Vagina (tissue), 2 donors: ENCODE measurements at places on chromosomes 7 and 10. TPM values are rescaled to one million over a fixed set of nuclear protein-coding genes. Genes with fewer than 3 reads are reported as not detected.

DNA sequence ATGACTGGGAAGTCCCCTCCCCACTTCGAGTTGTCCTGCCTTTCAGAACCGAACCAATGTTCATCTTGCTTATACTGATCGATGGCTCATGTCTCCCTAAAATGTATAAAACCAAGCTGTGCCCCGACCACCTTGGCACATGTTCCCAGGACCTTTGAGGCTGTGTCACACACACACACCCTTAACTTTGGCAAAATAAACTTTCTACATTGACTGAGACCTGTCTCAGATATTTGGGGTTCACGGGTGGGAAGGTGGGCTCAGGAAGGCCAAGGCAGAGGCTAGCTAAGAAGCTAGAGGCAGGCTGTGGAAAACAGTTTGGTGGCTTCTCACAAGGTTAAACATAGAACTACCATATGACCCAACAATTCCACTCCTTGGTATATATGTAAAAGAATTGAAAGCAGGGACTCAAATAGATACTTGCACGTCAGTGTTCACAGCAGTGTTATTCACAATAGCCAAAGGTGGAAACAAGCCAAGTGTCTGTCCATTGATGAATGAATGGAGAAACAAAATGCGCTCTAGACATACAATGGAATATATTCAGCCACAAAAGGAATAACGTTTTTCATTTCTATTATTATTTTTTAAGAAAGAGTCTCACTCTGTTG, 15.4 kb downstream of the PRF1 start:
- DNase-seq, result no peak

GRCh38 chr10:93392121-93392520, 90.0 kb downstream of the MYOF start:
- peak; percentile 3 for DNase-seq

DNA sequence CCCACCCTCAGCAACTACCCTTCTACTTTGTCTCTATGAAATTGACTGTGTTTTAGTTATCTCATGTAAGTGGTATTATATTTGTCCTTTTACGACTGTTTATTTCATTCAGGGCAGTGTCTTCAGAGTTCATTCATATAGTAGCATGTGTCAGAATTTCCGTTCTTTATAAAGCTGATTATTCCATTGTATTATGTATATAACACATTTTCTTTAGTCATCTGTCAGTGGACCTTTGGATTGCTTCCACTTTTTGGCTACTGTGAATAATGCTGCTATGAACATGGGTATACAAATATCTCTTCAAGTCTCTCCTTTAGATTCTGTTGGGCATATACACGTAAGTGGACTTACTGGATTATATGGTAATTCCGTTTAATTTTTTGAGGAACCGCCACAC, 14.5 kb downstream of the SLF2 start:
- DNase-seq, result no peak

- no peak for DNase-seq
Measured at GRCh38 chr7:48671656-48672055, 252.7 kb upstream of the CDC14C start.

GRCh38 chr7:16891874-16892643, 10.3 kb upstream of the AGR3 start:
- DNase-seq, result no peak

DNA sequence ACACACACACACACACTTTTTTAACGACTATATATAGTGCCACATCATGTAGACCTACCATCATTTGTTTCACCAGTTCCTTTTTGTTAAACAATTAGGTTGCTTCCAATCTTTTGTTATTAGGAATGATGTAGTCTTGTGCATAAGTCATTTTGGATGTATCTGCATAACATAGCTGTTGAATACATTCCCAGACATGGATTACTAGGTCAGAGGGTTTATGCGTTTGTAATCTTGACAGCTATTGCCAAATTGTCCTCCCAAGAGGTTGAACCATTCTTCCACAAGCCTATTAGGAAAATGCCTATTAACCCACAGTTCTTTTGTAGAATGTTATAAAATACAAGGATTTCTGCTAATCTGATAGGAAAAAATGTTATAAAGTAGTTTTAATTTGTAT, 87.3 kb downstream of the PALS2 start:
- DNase-seq, result no peak

DNA sequence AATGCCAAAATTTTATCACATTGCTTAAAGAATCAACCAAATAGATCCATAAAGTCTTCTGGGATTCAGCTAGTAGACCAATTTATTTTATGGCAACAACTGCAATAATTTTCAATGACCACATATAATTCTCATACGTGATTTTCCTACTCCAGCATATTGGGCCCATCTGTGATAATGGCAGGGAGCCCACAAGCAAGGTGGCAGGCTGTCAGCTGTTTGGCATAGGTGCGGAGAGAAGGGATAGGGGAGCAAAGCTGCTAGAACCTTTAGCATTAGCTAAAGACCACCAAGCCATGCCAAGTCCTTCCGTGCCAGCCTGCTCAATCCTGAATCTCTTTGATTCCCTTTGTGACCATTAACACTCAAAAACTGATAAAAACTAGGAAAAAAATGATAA, 721.2 kb downstream of the XPNPEP1 start:
- DNase-seq, result no peak

DNA sequence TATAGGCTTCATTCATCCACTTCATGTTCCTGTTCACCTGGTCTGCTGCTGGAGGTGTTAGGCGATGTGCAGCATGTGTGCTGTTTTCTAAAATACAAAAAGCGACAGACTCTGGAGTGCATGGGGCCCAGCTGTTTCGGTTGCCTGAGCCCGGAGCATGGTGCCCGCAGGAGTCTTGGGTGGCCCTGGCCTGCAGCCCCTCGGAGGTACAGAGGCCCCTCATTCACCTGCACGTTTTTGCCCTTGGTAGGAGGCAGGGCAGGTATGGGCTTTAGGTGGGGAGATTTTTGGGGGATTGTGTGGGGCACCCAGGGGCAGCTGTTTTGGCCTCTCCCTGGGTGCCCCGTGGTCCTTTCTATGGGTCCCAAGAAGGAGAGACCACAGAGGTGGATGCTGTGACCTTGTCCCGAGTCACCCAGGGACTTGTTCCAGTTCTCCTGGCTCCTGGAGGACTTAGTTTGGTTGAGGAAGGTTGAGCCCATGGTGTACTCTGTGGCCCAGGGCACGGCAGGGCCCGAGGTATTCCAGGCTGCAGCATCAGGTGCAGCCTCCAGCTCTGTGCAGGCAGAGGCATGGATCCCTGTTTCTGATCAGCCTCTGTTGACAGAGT, 130.7 kb downstream of the TRRAP start:
- DNase-seq, result peak; percentile 91

DNA sequence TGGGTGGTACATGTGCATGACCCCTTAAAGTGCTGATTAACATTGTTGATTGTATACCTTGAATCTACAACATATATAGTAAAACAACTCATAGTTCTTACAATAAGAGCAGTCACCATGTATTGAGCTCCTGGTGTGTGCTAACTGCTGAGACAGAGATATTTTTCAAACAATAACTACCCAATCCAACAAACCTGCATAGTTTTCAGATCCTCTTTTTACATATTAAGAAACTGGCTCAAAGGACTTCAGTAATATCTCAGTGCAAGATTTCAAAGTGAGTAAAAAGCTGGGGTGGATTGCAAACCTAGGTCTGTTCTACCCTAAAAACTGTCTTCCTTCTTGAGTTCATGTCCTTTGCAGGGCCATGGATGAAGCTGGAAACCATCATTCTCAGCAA, 272.2 kb downstream of the SNX13 start:
- DNase-seq, result no peak

DNA sequence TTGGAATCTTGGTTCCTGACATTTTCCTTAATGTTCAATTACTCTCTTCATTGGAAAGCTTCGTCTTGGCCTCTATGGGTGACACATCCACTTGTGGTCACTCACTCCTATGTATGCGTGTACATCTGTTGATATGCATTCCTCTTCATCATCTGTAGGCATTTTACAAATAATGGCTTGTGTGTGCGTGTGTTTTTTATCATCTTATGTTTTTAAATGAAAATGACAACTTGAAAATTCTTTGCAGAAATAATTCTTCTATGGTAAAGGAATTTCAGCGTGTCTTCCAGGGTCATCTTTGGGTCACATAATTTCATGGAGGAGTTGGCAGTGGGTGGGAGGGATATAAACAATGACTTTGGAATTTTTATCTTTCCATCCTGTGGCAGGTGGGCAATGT, 925.1 kb downstream of the LRMDA start:
- no peak for DNase-seq

DNA sequence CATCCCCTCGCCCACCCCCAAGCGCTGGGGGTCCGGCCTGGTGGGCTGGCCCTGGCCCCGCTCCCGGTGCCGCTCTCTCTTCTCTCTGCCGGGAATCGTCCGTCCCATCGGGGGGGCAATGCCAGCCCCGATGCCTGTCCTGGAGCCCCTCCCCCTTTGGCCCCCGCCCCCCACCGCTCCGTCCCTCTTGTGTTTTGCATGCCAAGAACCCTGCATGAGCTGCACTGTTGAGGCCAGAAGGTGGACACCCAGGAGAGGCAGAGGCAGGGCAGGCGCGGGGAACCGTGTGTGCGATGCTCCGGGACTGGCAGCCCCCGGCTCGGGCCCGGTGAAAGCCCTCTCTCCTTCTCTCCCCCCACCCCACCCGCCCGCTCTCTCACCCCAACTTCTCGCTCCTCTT, 22.1 kb upstream of the HSPB1 start:
- DNase-seq, result no peak

- no peak for DNase-seq
Measured at GRCh38 chr7:13174991-13175390, 487.6 kb downstream of the ARL4A start.

DNA sequence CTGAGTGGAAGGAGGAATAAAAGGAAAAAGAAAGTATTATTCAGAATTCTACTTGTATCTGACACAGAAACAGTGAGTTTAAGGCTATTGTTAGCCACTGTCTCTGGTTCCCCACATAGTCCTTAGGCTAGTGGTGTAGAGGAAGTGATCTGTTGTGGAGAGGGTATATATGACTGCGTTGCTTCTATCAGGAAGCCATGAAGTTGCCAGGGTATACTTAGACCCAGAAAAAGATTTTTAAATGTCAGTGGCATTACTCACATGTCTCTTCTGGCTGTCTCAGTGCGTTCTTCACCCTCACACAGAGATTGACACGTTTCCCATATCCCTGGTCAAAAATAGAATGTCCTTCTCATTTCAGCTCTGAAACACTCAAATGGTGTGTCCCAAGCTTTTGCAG, 72.7 kb downstream of the SEM1 start:
- DNase-seq, result no peak

DNA sequence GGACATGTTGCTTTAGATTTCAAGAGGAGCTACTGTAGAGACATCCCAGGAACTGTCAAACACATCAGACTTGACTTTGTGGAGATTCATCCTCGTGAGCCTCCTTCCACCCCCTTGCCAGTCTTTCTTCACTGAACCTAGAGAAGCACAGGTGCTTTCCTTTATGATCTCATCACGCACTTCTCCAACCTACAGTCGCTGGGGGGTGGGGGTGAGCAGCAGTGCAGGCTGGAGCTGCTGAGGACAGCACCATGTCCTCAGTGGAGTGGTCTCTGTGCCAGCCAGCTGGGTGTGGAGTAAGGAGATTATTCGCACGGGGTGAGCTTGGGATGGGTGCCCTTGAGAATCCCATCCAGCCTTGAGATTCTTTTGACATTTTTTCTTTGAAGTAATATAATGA, 88.1 kb downstream of the VOPP1 start:
- DNase-seq, result no peak

DNA sequence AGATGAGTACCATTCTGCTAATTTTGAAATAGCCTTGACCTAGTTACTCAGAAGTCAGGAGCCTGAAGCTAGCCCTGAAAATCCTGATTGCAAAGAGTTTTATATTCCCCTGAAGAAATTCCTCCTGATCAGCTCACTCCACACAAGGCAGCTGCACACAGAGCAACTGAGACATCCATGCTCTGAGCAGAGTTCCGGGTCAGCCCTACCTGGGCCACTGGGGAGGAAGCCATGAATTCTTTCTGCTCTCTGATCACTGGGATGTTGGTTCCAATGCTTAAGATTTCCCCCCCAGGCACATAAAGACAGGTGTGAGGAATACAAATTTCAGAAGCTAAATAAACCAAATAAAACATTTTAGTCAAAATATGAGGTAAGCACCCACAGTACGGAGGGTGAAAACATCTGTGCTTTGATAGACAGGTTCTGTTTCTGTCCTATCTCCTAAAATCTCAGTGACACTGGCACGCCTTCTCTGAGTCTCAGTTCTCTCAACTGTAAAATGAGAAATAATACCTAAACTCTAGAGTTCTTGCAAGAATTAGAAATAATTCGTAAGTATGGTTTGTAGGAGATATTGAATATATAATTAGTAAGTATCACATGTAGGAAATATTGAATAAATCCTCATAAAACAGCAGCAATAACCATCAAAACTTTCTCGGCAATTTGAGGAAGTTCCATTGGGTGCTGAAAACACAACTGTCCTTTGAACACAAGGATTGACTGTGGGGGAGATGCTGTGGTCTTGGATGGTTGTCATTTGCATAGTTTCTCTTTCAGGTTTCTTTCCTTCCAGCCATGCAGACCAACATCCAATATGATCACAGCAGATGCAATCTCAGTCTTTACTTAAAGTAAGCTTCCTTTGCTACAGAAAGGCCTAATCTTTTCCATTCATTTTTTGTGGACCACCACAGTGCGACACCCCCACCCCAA, 133.0 kb upstream of the TNS3 start:
- no peak for DNase-seq

GRCh38 chr7:93955304-93955703, 33.8 kb downstream of the GNG11 start:
- DNase-seq, result no peak

- DNase-seq, result no peak
Measured at GRCh38 chr7:47741984-47742383, 160.1 kb upstream of the TNS3 start.

- no peak for DNase-seq
Measured at GRCh38 chr7:18290865-18291264, 204.7 kb upstream of the HDAC9 start.

- no peak for DNase-seq
Measured at GRCh38 chr7:15478401-15478800, 83.4 kb downstream of the AGMO start.

- no peak for DNase-seq
Measured at GRCh38 chr7:137818036-137818435, 28.7 kb downstream of the DGKI start.

DNA sequence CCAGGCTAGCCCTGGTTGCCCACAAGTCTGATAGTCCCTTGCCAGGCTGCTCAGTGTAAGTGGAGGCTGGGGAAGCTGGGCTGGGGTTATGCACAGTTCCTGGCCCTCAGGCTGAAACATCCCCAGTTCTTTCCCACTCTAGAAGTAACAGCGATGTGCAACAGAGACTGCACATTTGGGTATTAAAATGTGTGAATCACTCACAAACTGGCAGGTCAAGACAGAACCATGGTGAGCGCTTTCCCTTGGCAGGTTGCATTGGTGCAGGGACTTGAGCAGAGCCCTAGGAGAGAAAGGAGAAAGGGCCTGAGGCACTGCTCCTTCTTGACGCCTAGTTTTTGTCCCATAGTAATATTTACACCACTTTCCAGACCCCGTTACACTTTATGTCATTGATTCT, 56.1 kb upstream of the SLC35B4 start:
- no peak for DNase-seq

GRCh38 chr7:70693686-70694433, 438.1 kb upstream of the GALNT17 start:
- DNase-seq, result no peak

Gene FAM25G
- total RNA-seq, result not detected

Gene ADAM22
- total RNA-seq, result 6.1 TPM

Gene INA
- 3.9 TPM for total RNA-seq

Gene PRKG1
- total RNA-seq, result 17.9 TPM

Gene LRGUK
- total RNA-seq, result 2.9 TPM

Gene FKBP9
- total RNA-seq, result 113 TPM

Gene DENND2A
- total RNA-seq, result 17.4 TPM

Gene WNT2
- total RNA-seq, result not detected
